Hypothalamus (tissue), 51 donors: ENCODE measurements at places on chromosomes 4 and X.

DNA sequence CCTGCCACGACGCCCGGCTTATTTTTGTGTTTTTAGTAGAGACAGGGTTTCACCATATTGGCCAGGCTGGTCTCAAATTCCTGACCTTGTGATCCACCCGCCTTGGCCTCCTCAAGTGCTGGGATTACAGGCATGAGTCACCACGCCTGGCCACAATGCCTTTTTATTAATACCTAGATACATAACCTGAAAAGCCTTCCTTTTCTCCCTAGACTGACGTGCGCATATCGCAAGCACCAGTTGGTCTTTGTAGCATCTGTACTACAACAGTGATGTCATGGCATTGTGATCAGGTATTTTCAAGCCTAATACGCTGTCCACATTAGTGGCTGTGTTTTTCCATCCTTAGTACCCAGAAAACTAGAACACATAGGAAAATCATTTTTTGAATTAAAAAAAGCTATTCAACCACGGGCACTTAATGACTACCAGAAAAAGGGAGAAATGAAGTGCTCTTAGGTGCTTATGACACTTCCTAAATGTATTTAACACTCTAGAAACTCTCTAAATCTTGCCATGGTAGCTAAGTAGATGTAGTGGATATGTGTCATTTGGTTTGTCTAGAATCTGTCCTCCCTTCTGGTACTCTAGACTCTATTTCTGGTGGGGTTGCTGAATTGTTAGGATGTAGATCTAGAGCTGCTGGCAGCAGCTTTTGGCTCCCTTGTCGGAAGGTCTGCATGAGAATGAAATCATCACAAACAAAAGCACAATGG, 707.8 kb downstream of the STIM2 start:
- DNase-seq = no peak

DNA sequence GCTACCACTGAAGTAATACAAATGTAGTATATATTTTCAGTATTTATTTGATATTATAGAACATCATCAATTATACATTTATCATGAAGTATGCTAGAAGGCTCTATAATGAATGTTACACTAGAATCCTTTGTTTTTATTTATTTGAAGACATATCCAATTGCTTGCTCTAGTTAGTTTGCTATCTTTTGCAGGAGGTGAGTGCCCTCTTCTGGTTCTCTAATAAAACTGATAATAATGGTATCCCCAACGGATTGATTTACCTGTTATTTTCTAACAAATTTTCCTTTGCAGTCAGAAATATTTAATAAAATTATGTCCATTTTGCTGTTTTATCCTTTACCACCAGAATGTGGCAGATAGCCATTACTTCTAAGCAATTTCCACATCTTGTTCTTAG, 274.3 kb upstream of the TACR3 start:
- DNase-seq = no peak

DNA sequence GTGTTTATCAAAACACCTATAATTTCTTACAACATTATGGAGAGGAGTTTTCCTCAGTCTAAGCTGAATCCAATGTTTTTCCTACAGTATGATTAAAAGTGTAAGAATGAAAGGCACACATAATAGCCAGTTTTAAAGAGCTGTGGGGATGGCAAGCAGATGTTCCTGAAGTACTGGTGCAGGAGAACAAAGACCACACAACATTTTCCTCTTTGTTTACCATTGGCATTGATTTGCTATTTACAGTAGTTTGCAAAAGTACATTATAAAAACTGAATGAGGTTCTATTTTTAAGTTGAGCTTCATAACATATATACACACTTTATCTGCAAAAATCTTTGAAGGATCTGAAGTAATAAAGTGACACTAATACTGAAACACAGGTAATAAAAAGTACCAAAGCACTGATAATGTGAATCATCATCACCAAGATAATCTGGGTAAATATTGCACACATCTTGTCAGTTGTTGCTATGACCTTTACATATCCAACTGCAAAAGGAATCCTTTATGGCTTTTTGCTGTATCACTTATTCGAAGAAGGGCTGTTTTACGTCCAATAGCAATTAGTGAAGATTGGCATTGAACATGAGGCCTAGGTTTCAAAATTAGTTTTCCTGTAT, 22.5 kb downstream of the TCEAL1 start:
- no peak for DNase-seq

- no peak for DNase-seq
Measured at GRCh38 chrX:74195120-74195519, 108.9 kb upstream of the ZCCHC13 start.

- DNase-seq = no peak
Measured at GRCh38 chrX:10077425-10078188, 79.2 kb upstream of the CLCN4 start.
